ENCODE measurements at places on chromosomes 13 and 19. TPM values are rescaled to one million over a fixed set of nuclear protein-coding genes. Genes with fewer than 3 reads are reported as not detected.
A peak's percentile ranks its signal among the peaks of the same experiment; 100 is the strongest.

DNA sequence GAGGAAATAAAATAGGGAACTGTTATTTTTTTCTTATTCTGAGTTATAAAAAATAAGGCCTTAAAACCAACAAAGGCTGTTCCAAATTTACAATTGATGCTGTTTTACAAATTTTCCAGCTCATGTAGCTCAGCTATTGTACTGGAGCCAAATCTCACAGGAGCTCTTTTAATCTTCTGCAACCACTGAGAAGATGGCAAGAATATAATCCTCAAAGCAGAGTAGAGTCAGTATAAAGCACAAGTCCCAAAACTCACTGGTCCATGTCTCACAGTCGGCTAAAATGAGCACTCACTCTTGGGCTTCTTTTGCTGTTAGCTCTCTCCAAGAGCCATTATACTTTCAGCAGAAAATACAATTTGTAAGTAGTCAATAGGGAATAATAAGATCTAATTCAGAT is 1074.4 kb upstream of the PRR20A start:
- H3K27ac ChIP-seq = no peak overlapping the region
- no peaks in the 10 kb centered on the region for H3K4me1 ChIP-seq
- H3K27me3 ChIP-seq = no peaks in the 10 kb centered on the region
- no peaks in the 10 kb centered on the region for H3K36me3 ChIP-seq
- no peak for DNase-seq

DNA sequence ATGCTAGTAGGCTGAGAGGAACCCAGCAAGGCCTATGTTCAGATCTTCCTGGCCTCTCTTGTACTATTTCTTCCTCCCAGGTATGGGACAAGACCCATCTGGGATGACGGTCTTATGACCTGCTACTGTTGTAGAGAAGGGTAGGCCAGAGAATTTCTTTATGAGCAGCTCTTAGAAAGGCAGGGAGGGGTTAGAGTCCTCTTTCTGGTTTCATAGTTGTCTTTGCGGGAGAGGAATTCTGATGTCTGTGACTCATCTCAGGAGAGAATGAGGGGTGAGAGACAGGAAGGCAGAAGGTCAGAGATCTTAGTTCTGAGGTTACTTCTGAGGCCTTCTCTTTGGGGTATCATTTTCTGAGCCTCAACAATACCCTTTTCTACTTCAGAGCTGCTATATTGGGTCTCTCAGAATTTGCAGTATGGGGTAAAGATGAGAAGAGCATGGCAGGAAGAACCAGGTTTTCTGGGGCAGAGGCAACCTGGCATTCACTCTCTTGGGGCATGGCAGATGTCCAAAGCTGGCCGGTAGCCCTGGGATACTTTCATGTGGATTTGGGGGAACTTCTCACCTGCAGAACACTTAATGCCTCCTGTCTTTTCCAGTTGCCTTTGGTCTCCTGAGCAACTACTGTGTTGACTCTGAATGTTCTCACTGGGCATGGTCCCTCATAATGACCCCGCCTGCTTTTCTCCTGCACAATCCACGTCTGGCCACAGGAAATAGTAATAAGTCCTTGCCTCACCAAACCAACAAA is 154.4 kb downstream of the GGACT start:
- H3K36me3 ChIP-seq = peaks cover 28% of the 10 kb centered on the region
- H3K4me3 ChIP-seq = peak overlapping the region; percentile 17
- peak overlapping the region; percentile 60 for H3K27ac ChIP-seq
- no peak for DNase-seq
- H3K27me3 ChIP-seq = no peaks in the 10 kb centered on the region

- DNase-seq = no peak
- H3K4me1 ChIP-seq = no peaks in the 10 kb centered on the region
- H3K27ac ChIP-seq = no peak overlapping the region
- H3K36me3 ChIP-seq = no peaks in the 10 kb centered on the region
Measured at GRCh38 chr13:83815598-83815997, 66.7 kb downstream of the SLITRK1 start.

DNA sequence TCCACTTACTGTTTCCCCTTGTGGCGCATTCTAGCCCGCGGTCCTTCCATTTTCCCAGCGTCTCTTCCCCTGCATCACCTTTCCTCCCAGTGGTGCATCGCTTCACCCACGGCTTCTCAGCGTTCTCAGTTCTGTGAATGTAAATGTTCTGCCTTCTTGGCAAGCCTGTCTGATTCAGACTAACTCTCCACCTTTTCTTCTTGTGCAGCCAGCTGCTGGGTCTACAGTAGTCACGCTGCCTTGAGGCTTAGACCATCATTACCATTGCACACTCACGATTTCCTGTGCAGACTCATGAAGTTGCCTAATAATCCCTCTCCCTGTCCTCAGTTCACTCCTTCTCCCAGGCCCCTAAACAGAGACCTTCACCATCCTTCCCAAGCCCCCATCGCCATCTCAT is 75.0 kb downstream of the DHRS12 start:
- H3K36me3 ChIP-seq = peaks cover 16% of the 10 kb centered on the region

DNA sequence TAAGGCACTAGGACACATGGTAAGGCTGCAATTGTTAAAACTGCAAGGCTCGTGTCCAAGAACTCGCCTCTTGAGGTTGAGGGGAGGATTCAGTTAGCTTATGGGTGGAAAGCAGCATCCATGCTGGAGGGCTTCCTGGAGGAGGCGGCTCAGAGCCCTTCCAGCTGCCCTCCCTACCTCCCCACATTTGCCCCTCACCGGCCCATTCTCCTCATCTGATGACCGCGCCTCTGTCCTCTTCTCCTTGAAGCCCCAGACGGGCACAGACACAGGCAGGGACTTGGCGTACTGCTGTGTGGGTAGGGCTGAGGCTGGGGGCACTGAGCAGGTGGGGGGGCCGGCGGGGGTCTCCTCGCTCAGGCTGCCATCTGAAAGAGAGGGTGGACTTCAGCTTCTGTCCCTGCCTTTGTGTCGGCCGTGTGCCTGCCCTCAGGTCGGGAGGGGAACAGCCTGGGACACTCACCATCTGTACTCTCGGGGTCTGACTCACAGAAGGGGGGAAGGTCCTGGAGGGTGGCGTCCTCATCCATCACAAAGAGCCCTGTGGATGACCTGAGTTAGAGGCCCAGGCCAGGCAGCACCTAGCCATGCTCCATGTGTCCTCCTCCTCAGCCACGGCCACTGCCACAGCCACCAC is 4.1 kb upstream of the PNKP start:
- peaks cover 27% of the 10 kb centered on the region for H3K4me1 ChIP-seq
- H3K27ac ChIP-seq = peak overlapping the region; percentile 42
- no peaks in the 10 kb centered on the region for H3K36me3 ChIP-seq
- no peaks in the 10 kb centered on the region for H3K27me3 ChIP-seq
- no peak overlapping the region for H3K4me3 ChIP-seq
- DNase-seq = no peak

DNA sequence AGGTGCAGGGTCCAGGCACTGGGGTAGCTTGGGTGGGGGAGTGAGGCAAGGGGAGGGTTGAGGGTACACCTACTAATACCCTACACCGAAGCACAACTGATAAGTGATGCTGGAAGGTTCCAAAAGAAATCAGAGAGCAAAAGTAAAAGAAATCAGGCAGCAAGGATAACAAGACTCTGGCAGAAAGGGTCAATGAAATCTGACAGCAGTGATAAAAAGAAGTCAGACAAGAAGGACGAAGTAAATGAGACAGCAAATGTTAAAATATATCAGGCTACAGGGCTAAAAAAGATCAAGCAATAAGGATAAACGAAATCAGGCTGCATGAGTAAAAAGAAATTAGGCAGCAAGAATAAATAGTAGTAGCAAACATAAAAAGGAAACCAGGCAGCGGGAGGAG is 4.7 kb downstream of the LRFN3 start:
- no peak overlapping the region for H3K4me3 ChIP-seq
- H3K27ac ChIP-seq = no peak overlapping the region
- peaks cover 22% of the 10 kb centered on the region for H3K4me1 ChIP-seq

DNA sequence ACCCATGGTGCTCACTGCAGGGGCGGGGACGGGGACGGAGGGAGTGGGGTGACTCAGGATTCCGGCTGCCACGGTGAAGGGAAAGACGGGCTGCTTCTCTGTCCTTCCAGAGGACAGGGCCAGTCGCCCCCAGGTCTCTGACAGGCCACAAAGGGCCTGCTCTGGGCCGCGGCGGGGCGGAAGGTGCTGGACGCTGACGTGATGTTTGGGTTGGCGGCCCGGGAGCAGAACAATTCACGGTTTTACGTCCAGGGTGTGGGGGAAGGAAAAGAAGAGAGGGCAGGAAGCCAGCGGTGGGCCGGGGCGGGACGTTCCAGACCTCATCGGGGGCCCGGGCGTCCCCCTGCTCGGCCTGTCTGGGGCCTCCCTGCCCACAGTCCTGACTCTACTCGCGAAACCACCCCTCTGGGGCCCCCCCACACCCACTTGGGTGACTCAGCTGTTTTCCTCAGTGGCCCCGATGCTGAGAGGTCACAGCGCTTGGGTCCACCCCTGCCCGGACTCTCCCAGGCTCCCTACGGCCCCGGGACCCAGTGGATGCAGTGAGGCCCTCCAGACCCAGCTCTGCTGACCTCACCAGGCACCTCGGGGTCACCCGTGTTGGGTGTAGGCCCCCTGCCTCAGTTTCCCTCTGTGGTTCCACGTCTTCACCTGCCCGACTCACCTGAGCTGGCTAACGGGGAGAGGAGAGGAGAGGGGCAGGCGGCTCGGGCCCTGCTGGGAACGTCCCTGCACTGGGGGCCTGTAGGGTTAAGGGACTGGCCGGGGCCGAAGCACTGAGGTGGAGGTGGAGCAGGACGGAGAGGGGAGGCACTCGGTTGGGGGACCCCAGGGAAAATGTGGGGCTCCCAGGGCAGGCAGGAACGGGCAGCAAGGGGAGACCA is 29.2 kb downstream of the PIP5K1C start:
- peak; percentile 63 for DNase-seq
- H3K4me1 ChIP-seq = peaks cover 9% of the 10 kb centered on the region
- H3K27me3 ChIP-seq = no peaks in the 10 kb centered on the region
- no peaks in the 10 kb centered on the region for H3K36me3 ChIP-seq

GRCh38 chr19:35346193-35347052 is 1.3 kb upstream of the FFAR1 start:
- H3K27ac ChIP-seq = peak overlapping the region; percentile 72
- peaks cover 30% of the 10 kb centered on the region for H3K27me3 ChIP-seq
- no peaks in the 10 kb centered on the region for H3K36me3 ChIP-seq
- peak overlapping the region; percentile 69 for H3K4me3 ChIP-seq
- peaks cover 25% of the 10 kb centered on the region for H3K4me1 ChIP-seq

DNA sequence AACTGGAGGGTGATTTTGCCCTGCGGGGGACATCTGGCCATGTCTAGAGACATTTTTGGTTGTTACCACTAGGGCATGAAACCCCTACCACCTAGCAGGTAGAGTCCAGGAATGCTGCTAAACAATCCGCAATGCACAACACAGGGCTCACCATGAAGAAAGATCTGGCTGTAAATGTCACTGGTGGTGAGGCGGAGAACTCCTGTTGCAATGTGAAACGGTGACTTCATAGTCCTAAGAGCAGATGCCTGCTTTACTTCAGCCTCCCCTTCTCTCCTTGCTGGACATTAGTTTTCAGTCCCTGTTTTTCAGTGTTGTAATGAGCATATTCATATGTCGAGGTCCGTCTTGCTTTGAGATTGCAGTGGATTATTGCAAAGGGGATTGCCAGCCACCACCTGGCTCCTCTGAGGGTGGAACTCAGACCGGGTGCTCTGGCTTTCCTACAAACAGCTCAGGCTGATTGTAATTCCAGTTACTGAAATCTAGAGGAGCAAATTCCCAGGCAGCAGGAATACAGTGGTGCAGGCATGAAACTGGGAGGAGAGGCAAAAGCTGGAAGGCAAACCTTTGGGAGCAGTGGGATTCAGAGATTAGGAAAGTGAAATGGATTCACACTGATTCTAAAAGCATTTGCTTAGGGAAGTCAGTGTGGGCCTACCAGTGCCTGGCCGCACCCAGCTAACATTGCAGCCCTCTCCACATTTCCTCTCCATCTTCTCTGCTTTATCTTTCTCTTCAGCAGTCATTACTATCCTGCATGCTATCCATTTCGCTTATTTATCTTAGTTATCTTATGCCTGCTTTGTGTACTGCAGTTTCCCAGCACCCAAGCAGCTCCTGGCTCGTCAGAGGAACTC is 76.1 kb upstream of the PCDH8 start:
- no peaks in the 10 kb centered on the region for H3K4me1 ChIP-seq
- peaks cover 2% of the 10 kb centered on the region for H3K27me3 ChIP-seq
- no peak overlapping the region for H3K27ac ChIP-seq
- no peak overlapping the region for H3K4me3 ChIP-seq
- H3K36me3 ChIP-seq = no peaks in the 10 kb centered on the region
- DNase-seq = no peak

DNA sequence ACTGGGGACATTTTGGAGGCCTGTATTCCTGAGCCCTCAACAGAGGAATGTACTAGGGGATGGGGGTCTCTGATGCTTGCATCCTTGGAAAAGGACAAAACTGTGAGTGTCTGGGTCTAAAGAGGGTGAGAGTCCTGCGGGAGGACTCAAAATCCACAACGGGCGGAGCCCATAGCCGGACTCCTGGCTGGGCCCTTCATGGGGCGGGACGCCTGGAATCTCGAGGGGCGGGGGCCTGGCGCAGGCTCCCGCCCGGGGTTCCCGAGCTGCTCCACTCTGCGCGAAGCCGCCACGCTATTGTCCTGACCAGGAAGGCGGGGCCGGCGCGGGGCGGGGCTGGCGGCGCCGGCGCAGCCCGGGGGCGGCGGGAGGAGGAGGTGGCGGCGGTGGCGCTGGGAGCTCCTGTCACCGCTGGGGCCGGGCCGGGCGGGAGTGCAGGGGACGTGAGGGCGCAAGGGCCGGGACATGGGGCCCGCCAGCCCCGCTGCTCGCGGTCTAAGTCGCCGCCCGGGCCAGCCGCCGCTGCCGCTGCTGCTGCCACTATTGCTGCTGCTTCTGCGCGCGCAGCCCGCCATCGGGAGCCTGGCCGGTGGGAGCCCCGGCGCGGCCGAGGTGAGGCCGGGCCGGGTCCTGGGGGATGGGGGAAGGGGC is at the start of gene APLP1:
Gene APLP1, plus strand, starts transcription at position 403 of the 651 bp plus-strand sequence. Its CDS starts 63 bp downstream, at position 466.
- peak within 1 kb of the TSS; percentile 66 for H3K4me3 ChIP-seq
- H3K4me1 ChIP-seq = peaks cover 14% of the 10 kb centered on the region
- peaks cover 27% of the 10 kb centered on the region for H3K27me3 ChIP-seq
- H3K36me3 ChIP-seq = no peaks in the 10 kb centered on the region
- DNase-seq = peak; percentile 82

DNA sequence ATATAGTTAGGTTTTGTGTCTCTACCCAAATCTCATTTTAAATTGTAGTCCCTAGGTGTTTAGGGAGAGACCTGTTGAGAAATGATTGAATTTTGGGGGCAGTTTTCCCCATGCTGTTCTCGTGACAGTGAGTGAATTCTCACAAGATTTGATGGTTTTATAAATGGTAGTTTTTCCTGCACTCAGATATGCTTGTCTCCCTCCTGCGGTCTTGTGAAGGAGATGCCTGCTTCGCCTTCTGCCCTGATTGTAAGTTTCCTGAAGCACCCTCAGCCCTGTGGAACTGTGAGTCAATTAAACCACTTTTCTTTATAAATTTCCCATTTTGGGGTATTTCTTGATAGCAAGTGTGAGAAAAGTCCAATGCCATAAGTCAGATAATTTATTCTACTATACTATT is 1977.5 kb upstream of the PCDH20 start:
- no peak for DNase-seq
- no peaks in the 10 kb centered on the region for H3K27me3 ChIP-seq
- no peak overlapping the region for H3K4me3 ChIP-seq
- H3K27ac ChIP-seq = no peak overlapping the region
- H3K4me1 ChIP-seq = no peaks in the 10 kb centered on the region
- H3K36me3 ChIP-seq = no peaks in the 10 kb centered on the region

- H3K27me3 ChIP-seq = peaks cover 37% of the 10 kb centered on the region
- no peak overlapping the region for H3K4me3 ChIP-seq
- H3K27ac ChIP-seq = no peak overlapping the region
Measured at GRCh38 chr19:11475861-11476260, 5.0 kb downstream of the ELAVL3 start.

GRK1 gene
- total RNA-seq = not detected

ZNF556 gene
- not detected for total RNA-seq

CGB5 gene
- total RNA-seq = not detected

KIR2DL3 gene
- not detected for total RNA-seq

ZNF561 gene
- 34.0 TPM for total RNA-seq

FAAP24 gene
- total RNA-seq = 7.0 TPM

GAS6 gene
- total RNA-seq = 2.1 TPM

KIR2DL1 gene
- not detected for total RNA-seq

UQCR11 gene
- 181 TPM for total RNA-seq

HCN2 gene
- total RNA-seq = 1.2 TPM
